ENCODE measurements at places on chromosomes 2 and 18.

GRCh38 chr2:26355038-26355995 is 8.7 kb upstream of the ADGRF3 start:
- DNase-seq = peak; percentile 79

DNA sequence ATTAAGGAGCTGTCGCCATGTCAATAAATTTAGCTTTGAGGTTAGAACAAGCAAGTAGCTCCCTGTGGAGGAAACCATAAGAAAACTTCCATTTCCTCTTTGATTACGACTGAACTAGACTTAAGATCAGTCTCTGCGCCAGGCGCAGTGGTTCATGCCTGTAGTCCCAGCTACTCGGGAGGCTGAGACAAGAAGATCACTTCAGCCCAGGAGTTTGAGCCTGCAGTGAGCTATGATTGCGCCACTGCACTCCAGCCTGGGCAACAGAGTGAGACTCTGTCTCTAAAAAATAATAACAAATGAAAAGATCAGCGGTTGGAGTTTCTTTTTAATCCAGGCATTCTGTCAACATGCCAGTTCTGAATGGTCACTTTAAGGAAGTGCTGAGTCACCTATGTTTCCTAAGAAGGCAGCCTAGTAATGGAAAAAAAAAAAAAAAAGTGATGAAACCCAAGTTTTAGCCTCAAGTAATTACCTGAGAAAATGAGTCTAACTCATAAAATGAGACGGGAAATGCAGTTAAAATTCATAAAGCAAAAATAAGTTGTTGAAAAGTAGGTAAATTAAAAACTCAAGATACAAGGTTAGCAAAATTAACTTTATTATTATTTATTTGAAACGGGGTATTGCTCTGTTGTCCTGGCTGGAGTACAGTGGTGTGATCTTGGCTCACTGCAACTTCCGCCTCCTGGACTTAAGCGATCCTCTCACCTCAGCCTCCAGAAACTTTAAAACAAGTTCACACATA is 10.2 kb downstream of the C18orf32 start:
- peak; percentile 29 for DNase-seq

- peak; percentile 6 for DNase-seq
Observed at GRCh38 chr2:46779447-46779941, 136.1 kb downstream of the MCFD2 start.

- no peak for DNase-seq
Observed at GRCh38 chr2:227394401-227394800, 6.7 kb upstream of the SCYGR1 start.

DNA sequence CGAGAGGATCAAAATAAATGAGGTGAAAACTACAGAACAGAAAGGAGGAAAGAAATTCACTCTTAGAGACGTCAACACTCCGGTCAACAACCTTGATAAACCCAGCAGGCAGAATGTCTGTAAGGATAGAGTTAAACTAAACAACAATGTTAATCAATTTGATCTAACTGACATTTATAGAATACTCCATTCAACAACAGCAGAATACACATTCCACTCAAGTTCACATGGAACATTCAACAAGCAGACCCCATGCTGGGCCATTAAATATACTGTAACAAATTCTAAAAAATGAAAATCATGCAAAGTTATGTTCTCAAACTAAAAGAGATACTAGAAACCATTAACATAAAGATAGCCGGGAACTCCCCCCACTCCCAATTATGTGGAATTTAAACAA is 41.8 kb downstream of the FAM210A start:
- DNase-seq = no peak

DNA sequence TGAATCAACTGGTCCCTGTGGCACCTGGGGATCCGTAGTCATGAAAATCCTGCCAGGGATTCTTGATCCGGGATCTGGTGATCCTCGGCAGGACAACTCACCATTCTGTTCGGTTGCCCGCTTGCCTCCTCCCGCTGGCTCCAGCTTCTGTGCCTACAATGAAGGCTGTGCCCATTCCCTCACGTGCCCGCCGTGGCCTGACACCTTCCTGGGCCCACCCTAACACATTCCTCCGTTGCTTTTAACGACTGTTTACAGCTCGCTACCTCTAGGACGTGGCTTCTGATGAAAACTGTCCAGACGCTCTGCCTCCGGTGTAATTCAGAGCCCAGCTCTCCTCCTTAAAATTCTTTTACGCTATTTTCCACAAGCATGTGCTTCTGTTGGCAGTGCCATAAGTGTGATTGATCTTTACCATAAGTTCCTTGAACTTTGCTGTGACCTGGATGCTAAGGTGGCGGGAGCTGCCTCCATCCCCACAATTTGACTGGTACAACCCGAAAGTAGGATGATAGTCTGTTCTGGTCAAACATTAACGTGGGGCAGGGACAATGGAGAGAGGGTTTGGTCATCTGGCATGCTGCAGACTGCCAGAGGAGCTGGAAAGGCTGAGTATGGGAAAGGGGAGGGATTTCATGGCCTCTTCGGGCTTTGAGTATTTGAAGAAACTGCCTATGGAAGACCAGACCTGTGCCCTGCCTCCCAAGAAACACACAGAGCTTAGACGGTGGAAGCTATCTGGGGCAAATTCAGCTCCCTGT is 206.8 kb upstream of the TNP1 start:
- DNase-seq = peak; percentile 20

DNA sequence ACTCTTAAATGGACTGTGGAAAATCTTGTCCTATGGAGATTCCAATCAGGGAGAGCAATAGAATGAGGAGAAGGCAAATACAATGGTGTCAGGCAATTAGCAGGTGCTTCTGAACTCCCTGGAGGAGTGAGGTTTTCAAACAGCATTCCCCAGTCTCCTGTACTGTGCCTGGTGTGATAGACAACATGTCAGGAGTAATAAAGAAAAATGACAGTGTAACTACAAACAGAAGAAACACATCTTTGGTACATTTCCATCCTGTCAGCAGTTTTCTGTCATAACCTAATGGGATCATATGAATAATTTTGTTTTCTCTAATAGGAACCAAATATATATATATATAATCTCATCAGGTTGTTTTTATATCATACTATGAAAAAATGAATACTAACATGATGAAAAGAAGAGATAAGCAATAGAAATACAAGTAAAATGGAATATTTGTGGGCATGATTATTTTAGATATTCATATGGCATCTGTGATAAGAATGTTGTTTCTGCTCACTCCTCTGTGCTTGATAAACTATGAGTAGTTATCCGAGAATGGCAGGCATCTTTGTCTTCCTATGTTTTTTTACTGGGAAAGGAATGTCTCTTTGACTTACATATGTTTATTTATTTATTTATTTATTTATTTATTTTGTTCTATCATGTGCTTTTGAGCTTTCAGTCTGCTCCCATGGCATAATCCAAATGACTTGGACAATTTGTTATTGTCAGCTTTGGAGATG is 441.7 kb downstream of the TXNL1 start:
- peak; percentile 55 for DNase-seq

GRCh38 chr2:8133913-8134472 is 547.9 kb upstream of the ID2 start:
- DNase-seq = no peak

GRCh38 chr2:2757764-2758163 is 426.7 kb upstream of the MYT1L start:
- no peak for DNase-seq

DNA sequence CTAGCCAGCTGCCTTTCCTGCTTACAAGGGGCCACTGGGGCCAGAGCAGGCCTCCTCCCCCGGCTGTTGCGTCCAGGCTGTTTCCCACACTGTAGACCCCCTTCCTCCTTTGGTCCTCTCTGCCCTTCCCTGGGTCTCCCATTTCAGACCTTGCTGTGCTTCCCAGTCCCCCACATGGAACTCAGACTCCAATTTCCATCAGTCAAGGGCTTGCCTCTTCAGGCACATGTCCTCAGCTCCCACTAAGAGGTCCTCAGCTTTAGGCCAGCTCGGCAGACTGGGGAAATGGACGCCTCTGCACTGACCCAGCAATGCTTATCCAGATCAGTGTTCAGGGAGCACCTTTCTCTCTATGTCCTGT is 98.0 kb upstream of the BZW1 start:
- DNase-seq = no peak

GRCh38 chr2:22885245-22885644 is 499.7 kb upstream of the KLHL29 start:
- no peak for DNase-seq

- no peak for DNase-seq
Observed at GRCh38 chr2:207729465-207729998, 18.1 kb downstream of the CCNYL1 start.

GRCh38 chr2:45469314-45470099 is 141.6 kb downstream of the SRBD1 start:
- no peak for DNase-seq

DNA sequence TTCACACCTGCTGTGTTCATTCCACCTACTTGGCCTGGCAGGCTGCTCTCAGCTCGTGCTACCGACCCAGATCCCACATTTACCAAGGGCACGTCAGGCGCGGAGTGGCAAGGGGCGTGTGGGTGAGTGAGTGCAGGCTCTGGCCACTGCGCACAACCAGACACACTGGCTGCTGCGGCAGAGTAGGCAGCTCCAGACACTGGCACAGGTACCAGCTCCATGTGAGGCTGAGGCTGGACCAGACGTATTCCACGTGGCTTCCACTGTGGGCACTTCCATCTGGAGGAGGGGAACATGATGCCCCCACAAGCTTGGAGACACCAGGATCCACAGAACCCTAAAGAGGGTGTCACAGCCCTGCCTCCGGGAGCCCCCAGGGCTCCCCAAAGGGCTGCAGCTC is 74.6 kb upstream of the ZNF804A start:
- DNase-seq = no peak

DNA sequence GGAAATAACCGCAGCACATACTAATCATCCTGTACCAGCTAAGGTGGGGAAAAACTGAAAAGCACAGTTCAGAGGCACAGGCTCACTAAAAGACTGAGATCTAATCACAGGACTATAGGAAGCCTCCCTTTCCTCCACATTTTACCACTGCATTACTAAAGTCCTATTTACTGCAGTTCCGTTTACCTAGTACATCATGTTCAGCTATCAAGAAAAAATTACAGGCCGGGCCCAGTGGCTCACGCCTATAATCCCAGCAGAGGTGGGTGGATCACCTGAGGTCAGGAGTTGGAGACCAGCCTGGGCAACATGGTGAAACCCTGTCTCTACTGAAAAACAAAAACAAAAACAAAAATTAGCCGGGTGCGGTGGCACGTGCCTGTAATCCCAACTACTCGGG is 11.0 kb upstream of the NBEAL1 start:
- no peak for DNase-seq

DNA sequence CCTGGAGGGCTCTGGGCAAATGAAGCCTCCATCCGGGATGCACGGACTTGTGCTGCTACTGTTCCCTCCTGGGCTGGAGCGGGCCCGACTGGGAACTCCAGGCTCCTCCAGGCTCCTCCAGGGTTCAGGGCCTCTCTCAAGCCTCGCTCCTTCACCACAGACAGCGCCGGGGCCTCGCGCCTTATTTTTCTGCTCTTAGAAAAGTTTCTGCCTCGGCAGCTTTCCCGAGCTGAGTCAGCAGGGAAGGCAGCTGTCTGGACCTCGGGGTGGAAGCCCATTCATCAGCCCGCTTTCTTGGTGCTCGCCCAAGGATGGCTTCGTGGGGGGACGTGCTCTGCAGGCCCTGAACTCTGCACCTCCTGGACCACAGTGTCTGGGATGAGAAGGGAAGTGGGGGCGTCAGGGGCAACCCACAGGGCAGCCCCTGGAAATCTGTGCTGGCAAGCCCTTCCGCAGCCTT is 12.9 kb upstream of the TEX51 start:
- DNase-seq = no peak

All from kidney glomerular epithelial cell (primary cell).